ENCODE measurements at places on chromosomes 4 and X.

GRCh38 chrX:119942173-119942819 lies 1.3 kb downstream of the NKAP start:
- no peak for DNase-seq

DNA sequence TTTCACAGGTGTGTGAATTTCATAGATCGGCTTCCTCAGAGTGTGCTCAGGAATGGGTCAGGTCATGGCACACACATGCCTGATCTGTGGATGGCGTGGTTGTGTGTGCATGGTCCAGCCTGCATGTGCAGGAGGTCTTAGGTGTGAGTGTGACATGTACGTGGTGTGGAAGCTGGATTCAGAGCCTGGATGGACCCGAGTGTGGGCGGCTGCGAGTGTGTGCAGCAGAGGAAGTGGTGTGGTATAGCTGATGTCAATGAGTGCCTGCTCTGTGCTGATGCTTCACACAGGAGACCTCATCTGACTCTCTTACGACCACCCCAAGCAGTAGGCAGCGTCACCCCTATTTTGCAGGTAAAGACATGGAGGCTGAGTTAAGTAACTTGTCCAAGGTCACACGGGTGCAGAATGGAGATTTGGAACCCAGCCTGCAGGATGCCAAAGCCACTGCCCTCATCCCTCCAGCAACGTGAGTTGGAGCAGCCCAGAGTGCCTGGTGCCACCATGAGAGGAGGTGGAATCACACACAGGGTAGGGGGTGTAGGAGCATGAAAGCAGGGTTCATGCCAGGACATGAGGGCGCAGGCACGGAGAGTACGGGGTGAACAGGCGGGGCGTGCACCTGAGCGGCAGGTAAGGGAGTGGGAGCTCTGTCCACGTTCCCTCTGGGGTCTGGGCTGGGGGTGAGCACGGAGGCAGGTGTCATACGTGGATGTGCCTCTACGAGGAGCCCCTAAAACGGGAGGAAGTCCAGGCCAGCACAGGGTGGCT lies 24.2 kb upstream of the C4orf50 start:
- DNase-seq: no peak

DNA sequence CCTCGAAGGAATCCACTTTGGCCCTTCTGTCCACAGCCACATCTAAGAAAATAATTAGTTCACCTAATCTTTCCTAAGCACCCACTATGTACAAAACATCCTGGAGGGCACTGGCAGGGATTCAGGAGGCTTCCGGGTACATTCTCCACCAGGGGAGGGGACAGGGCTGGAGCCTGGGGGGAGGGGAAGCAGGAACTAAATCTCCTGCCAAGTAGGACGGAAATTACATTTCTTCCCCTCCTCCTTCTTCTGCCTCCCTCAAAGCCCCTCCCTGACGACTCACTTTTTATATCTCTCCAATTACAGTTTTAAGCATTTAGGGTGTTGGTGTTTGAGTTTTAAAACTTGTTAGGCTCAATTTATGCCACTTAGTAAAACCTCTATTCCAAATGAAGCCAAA lies 203.1 kb downstream of the BCOR start:
- DNase-seq: no peak

DNA sequence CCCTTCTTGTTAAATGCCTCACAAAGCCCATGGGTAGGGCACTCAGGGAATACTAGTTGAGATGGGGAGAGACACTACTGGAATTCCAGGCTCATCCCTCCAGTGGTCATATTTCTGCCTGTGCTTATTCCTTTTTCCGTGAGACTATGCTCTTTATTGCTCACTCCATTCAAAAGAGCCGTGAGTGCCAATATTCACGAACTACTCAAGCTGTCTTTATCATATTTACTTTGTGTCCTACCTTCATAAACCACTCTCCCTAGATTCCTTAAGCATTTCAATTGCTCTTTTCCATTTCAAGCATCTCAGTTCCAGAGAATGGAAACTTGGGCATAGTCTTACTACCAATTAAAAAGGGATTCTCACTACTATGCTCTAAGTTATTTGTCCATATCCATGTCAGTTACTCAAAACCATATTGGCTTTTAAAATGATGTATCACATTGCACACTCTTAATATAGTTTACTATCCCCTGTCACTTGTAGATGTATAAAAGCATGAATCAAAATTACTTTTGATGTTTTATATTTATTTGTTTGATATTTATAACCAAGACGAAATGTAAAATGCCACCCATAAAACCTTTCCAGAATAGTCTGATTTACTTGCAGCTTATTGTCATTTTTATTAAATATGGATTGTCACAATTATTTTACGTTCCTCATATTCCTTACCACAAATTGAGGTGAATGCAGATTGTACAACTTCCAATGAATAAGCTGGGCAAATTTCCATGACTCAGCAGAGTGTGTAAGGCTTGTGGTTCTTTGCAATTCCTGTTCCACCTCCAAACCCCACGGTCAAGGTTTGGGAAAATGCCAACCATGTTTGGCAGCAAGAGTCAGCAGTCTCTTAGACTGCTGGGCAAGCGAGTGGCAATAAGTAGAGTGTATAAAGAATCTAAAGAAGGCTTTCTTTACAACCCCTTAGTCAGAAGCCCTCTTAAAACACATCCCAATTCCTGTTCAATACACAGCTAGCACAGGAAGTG lies 24.4 kb downstream of the ENOX2 start:
- DNase-seq: peak; percentile 38

DNA sequence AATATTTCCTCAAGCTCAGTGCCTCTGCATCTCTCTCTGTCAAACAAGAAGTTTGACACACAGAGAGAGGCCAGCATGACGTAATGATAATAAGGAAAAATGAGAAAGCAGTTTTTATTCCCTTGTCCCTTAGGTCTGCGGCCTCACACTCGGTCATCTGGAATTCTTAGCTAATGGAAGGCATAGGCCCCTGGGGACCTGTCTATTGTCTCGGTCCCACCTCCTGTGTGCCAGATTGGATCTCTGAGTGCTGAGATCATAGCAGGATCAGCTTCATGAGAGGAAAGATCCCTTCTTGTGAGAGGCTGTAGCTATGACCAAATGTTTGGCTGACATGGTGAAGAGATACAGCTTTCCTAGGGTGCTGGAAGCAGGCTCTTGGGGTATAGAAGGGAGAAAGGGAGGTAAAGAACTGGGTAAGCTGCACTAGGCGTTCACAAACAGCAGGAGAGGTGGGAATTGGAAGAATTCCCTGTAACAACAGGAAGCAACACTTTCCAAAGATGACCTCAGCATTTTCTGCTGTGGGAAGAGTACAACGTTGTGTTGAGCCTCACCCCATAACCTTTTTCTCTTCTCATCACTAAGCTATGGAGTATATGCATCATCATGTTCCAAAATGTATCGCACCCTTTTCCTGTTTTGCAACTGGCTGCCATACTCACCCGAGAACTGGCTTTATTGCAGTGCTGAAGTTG lies 20.2 kb downstream of the TMEM31 start:
- DNase-seq: no peak

- peak; percentile 24 for DNase-seq
Measured at GRCh38 chr4:181261279-181261678, 981.9 kb upstream of the TENM3 start.

GRCh38 chr4:11426731-11427120 lies 2.0 kb downstream of the HS3ST1 start:
- no peak for DNase-seq

GRCh38 chrX:115689931-115690330 lies 129.0 kb downstream of the PLS3 start:
- DNase-seq: peak; percentile 1

- peak; percentile 4 for DNase-seq
Measured at GRCh38 chr4:68272380-68272779, 26.9 kb upstream of the TMPRSS11B start.

DNA sequence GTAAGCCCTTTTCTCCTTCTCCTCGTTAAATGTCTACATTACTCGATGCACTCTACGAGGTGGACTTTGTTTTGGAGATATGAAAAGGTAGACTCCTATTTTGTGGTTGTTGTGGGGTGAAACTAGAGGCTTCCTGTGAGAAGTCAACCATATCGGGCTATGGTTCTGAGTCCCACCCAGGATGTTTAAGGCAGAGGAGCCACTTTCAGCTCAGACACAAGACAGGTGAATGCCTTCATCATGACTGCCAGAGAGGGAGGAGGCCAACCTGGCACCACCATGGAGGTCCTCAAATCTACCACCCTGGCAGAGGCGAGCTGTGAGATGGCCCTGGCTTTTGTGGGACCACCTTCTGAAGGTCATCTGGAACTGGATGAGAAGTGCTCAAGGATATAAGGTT lies 154.4 kb upstream of the KLF3 start:
- no peak for DNase-seq

DNA sequence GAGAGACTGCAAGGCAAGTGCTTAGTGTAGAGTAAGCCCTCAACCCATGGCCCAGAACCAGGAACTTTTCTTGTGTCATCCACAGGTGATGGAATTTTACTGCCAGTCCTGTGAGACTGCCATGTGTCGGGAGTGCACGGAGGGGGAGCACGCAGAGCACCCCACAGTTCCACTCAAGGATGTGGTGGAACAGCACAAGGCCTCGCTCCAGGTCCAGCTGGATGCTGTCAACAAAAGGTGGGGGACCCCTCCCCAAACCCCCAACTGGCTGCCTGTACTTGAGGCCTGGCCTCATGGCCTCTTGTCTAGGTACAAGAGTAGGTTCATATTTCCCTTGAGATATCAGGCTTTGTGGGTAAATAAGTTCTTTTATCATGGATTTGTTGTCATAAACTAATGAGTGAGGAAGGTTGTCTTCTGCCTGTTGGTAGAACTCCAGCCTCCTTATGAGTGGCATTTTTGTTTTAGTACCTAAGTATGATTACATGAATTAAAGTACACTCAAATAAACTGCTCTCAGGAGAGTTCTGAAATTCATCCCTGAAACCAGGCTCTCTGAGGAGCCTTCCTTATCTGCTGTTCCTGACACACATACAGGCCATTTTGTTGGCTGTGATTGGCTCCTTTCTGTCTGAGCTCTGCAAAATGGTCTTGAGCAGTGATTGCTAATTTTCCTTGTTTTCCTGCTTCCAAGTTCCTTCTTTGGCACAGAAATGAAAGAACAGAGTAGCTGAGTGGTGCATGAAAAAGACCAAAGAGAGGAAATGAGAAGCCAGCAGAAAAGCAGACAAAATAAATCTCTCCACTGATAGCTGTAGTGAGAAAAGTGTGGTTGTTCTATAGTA lies 51.4 kb upstream of the MND1 start:
- DNase-seq: no peak

- DNase-seq: no peak
Measured at GRCh38 chrX:111410590-111411078, 1.4 kb downstream of the DCX start.

- no peak for DNase-seq
Measured at GRCh38 chr4:40437741-40438383, 102.7 kb downstream of the CHRNA9 start.

- DNase-seq: no peak
Measured at GRCh38 chr4:66376921-66377320, 706.6 kb upstream of the EPHA5 start.

GRCh38 chr4:15427701-15428100 lies at the start of gene C1QTNF7:
TSS of gene C1QTNF7 (plus strand) at chr4:15428033. CDS start at chr4:15435744, 7,711 bp downstream.
- DNase-seq: no peak

DNA sequence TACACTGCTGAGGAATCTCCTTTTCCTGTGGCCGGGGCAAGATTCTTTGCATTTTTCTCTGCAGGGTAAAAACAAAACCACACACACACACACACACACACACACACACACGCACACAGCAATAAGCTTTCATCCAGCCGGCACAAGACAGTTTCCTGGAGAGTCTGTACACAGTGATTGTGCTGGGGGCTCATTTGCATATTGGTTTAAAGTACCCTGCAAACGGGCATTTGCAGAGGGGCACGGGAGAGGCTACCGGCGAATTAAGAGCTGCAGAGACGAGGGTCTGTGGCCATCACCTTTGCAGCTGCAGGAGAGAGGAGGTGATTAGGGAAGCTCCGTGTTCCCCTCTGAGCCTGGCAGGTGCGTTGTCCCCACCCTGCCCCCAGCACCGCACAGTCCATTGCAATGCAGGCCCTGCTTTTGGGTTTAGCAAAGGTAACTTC lies 219.9 kb downstream of the SHOX start:
- DNase-seq: no peak

DNA sequence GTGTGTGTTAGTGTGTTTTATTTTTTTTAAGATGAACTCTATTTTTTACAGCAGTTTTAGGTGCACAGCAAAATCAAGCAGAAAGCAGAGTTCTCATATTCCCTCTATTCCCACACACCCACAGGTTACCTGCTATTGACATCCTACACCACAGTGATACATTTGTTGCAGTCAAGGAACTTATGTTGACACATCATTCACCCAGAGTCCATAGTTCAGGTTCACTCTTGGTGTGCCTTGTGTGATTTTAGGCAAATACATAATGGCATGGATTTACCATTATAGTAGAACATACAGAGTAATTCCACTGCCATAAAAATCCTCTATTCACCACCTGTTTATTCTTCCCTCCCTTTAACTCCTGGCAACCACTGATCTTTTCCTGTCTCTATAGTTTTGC lies 28.7 kb downstream of the DIAPH2 start:
- no peak for DNase-seq

- peak; percentile 72 for DNase-seq
Measured at GRCh38 chr4:27684610-27685011, 824.0 kb downstream of the STIM2 start.

GRCh38 chr4:42608551-42608950 lies 48.4 kb downstream of the ATP8A1 start:
- DNase-seq: no peak

GRCh38 chrX:11381464-11381863 lies 88.3 kb downstream of the AMELX start:
- DNase-seq: peak; percentile 62

- DNase-seq: peak; percentile 85
Measured at GRCh38 chr4:169251291-169252235, 19.2 kb downstream of the SH3RF1 start.

DNA sequence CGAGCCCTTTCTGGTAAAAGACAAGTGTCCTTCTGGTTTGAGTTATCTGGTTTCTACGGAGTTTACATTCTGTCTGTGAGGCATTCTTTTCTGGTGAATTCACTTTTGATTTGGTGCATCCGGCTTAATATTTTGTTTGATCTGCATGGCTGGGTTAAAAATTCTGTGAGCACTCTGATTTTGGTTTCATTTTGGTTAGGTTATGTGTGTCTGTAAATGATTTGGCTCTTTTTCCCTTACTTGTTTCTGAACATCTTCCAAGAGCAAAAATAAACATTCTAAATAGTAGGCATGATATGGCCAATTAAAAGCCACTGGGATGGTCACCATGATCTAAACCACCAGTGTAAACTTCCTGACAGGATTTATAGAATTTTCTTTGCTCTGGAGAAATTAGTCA lies 85.7 kb upstream of the PTPN13 start:
- no peak for DNase-seq

- DNase-seq: no peak
Measured at GRCh38 chr4:1474126-1475090, 68.2 kb upstream of the NKX1-1 start.

- peak; percentile 87 for DNase-seq
Measured at GRCh38 chr4:169416997-169417396, 146.2 kb upstream of the SH3RF1 start.

GRCh38 chr4:176492646-176493302 lies 173.0 kb downstream of the SPCS3 start:
- DNase-seq: no peak

GRCh38 chr4:71201057-71201456 lies 137.8 kb upstream of the SLC4A4 start:
- no peak for DNase-seq

GRCh38 chr4:15914736-15915135 lies 23.8 kb downstream of the FGFBP1 start:
- no peak for DNase-seq

Data from pons (tissue), 1 donor.